ENCODE measurements at places on chromosomes 3 and 15.

- no peak for DNase-seq
Measured at GRCh38 chr3:57127891-57128518, 37.1 kb downstream of the IL17RD start.

- no peak for DNase-seq
Measured at GRCh38 chr3:11056531-11057050, 64.0 kb downstream of the SLC6A1 start.

DNA sequence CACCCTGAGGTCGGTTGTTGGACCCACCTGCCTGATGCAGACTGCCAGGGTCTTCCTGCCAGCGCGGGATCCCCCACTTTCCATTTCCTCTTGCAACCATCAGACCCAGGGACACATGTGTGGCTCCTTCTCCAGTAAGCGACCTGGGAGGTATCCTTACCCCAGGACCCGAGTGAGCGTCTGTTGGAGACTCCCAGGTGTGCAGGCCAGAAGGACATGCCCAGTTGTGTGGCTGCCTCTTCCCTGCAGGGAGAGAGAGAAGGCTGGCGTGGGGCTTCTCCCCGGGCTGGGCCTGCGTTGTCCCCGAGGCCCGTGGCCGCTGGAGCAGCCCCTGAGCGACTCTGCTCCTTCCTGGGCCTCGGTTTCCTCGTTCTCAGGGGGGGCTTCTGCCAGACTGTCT lies 56.8 kb downstream of the APBA2 start:
- DNase-seq = no peak

- no peak for DNase-seq
Measured at GRCh38 chr15:100725121-100726069, 123.0 kb downstream of the ASB7 start.

DNA sequence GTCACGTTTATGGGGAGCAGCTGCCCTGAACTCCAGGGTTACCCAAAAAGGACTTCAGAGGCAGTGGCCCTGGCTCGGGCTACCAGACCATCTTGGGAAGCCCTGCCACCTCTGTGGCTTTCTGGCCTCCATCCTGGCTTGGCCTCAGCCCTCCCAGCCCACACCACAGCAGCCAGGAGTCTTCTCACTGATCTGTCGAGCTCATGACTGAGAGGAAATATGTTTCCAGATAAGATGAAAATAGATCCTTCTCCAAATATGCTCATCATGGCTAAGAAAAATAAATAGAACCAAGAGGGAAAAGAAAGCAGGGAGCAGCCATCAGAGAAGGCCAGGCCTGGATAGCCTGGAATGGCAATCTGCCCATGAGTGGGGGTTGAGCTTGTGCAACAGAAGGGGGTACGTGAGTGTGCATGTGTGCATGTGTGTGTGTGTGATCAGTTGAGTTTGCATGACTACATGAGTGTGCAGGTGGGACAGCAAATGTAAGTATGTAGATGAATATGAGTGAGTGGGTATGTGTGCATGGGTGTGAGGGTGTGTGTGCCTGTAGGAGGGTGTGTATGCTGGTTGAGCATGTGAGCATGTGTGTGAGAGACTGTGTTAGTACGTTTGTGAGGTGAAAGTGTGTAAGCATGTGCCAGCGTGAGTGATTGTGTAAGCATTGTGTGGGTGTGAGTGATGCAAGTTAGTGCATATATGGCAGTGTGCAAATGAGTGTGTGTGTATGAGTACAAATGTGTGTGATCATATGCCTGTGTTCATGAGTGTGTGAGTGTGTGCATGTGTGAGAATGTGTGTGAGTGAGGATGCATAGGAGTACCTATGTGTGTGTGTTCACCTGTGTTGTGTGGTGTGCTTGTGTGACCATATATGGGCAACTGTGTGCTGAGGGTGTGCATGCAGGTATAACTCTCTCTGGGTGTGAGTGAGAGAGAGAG lies 9.9 kb upstream of the RFT1 start:
- DNase-seq = no peak

All from midbrain (tissue), 1 donor.